ENCODE measurements at places on chromosomes 7 and 10. TPM values are rescaled to one million over a fixed set of nuclear protein-coding genes. Genes with fewer than 3 reads are reported as not detected.
A peak's percentile ranks its signal among the peaks of the same experiment; 100 is the strongest.

- no peaks in the 10 kb centered on the region for H3K4me1 ChIP-seq
- no peak overlapping the region for H3K4me3 ChIP-seq
- no peak overlapping the region for H3K27ac ChIP-seq
- no peaks in the 10 kb centered on the region for H3K27me3 ChIP-seq
- H3K36me3 ChIP-seq: no peaks in the 10 kb centered on the region
Observed at GRCh38 chr10:48844616-48845015, 95.0 kb downstream of the LRRC18 start.

DNA sequence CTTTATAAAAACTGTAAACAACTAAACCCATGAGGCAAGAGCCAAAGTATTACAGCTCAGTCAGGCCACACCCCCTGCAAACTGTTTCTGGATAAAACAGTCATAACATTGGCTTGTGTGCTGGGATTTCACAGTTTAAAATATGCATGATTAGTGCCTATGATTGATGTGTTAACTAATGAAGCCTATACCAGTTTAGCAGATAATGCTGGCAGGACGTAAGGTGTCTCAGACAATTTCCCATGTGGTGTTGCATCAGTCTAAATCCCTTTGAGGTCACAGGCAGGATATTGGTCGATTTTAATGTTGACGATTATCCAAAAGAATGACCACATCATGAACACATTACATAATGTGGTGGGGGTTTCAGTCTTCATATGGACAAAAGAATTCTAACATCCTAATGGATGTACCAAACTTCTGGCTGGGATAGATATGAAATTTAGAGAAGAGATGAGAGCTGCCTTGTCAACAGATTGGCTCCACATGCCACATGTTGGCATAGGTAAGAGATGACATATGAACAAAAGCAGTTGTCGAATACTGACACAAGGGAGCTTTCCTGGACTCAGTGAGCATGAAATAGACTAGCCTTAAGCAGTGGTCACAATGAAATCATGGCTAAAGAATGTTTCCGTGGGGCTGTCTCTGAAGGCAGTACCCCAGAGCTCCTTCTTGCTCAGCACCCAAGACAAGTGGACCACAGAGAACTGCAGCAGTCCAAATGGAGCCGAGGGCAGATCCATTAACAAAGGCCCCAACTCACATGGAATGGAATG, 445.6 kb downstream of the GFRA1 start:
- DNase-seq: no peak
- no peaks in the 10 kb centered on the region for H3K36me3 ChIP-seq
- no peaks in the 10 kb centered on the region for H3K4me1 ChIP-seq

GRCh38 chr10:76942628-76943416, 694.8 kb downstream of the KCNMA1 start:
- no peaks in the 10 kb centered on the region for H3K27me3 ChIP-seq
- H3K27ac ChIP-seq: no peak overlapping the region
- H3K36me3 ChIP-seq: no peaks in the 10 kb centered on the region
- no peak overlapping the region for H3K4me3 ChIP-seq
- no peak for DNase-seq

- peaks cover 35% of the 10 kb centered on the region for H3K27me3 ChIP-seq
- no peaks in the 10 kb centered on the region for H3K36me3 ChIP-seq
- no peak for DNase-seq
- peaks cover 6% of the 10 kb centered on the region for H3K4me1 ChIP-seq
- H3K4me3 ChIP-seq: no peak overlapping the region
- H3K27ac ChIP-seq: no peak overlapping the region
Observed at GRCh38 chr10:104641937-104642657, 1.0 kb downstream of the SORCS3 start.

GRCh38 chr10:33547976-33548375, 213.5 kb upstream of the NRP1 start:
- H3K27ac ChIP-seq: no peak overlapping the region
- no peaks in the 10 kb centered on the region for H3K36me3 ChIP-seq
- no peak for DNase-seq
- peaks cover 3% of the 10 kb centered on the region for H3K27me3 ChIP-seq
- H3K4me3 ChIP-seq: no peak overlapping the region

DNA sequence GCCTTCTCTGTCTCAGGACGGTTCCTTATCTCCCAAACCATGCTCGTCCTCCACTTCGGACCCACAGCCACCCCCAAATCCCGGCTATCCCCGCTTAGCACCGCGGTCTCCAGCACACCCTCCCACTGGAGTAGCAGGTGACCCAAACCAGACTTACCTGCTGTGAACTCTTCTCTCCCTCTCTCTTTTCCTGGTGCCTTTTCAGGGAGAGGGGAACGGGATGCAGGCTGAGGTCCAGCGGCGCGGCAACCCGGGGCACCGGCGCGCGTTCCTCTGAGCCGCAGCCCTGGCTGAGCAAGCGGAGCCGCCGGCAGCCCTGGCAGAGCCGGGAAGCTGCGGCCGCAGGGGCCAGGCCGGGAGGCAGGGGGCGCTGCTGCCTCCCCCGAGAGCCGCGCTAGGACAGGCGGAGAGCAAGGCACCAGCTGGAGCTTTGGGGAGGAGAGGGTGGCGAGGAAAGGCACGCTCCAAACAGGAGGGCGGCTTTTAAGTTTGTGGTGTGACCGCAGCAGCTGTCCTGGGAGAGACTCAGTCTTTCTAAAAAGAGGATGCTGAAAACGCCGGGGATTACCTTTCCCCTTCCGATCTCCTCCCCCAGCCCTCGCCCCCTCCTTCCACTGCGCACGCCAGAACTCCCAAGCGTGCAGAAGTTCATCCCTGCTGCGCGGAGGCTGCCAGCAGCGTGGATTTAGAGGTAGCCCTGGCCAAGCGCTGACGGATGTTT, at the start of gene SEMA3D:
SEMA3D (minus strand) TSS at position 536 of the 721 bp plus-strand sequence. CDS start 65,165 bp downstream, outside the sequence.
- DNase-seq: peak; percentile 66
- H3K4me3 ChIP-seq: peak within 1 kb of the TSS; percentile 46
- no peaks in the 10 kb centered on the region for H3K36me3 ChIP-seq
- no peaks in the 10 kb centered on the region for H3K4me1 ChIP-seq
- H3K27ac ChIP-seq: peak within 1 kb of the TSS; percentile 63

GRCh38 chr7:31763548-31763947, 76.5 kb downstream of the PPP1R17 start:
- no peaks in the 10 kb centered on the region for H3K36me3 ChIP-seq
- H3K27me3 ChIP-seq: no peaks in the 10 kb centered on the region
- H3K4me1 ChIP-seq: no peaks in the 10 kb centered on the region
- H3K4me3 ChIP-seq: no peak overlapping the region
- DNase-seq: no peak

DNA sequence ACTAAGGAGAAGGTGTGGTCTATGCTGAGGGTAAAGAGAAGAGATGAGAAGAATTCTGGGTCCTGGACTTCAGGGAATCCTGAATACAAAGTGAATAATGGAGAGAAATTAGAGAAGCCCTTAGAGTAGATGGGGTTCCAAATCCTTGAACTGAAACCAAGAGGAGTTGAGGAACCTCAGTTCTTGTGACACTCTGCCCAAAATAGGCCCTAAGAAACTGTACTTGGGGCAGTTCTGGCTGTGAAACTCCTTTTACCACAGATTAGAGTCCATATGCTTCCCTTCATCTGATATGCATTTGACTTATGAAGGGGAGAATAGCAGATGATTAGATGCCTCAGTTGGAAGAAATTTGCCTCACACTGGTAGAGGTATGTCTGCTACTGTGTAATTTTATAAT, 19.0 kb downstream of the TES start:
- peak overlapping the region; percentile 32 for H3K27ac ChIP-seq
- H3K27me3 ChIP-seq: no peaks in the 10 kb centered on the region
- H3K4me1 ChIP-seq: peaks cover 7% of the 10 kb centered on the region
- no peak overlapping the region for H3K4me3 ChIP-seq
- H3K36me3 ChIP-seq: no peaks in the 10 kb centered on the region
- no peak for DNase-seq

Gene FGL2
- polyA plus RNA-seq: 7.4 TPM

DNA sequence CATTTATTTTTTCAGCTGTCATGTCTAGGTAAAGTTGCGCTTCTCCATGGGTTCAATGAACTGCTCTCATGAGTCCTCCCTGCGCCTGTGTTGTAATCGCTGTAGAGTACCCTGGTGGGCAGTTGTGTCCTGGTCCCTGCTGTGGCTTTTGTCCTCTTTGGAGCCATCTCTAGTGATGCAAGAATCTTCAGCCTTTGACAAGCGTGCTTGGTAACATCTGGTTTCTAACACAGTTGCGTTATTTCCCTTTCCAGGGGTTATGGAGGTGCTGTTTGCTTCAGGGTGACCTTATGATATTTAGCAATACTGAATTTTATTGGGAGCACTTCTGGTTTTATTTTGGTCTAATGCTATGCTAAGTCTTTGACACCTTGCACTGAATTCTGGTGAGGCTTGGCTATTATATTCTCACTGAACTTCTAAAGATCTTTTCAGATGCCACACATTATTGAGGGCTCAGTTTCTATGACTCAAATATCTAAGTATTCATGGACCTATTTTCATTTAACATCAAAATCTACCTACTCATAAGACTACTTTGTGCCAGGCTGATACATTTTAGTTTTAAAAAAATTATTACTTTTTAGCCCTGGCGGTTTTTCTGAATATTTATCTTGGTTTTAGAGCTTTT, 88.6 kb downstream of the FANK1 start:
- no peak for DNase-seq
- no peaks in the 10 kb centered on the region for H3K27me3 ChIP-seq
- H3K4me1 ChIP-seq: no peaks in the 10 kb centered on the region
- no peak overlapping the region for H3K4me3 ChIP-seq

- no peak overlapping the region for H3K27ac ChIP-seq
- no peaks in the 10 kb centered on the region for H3K4me1 ChIP-seq
- DNase-seq: no peak
- H3K4me3 ChIP-seq: no peak overlapping the region
Observed at GRCh38 chr7:27239387-27240014, 3.1 kb upstream of the EVX1 start.

DNA sequence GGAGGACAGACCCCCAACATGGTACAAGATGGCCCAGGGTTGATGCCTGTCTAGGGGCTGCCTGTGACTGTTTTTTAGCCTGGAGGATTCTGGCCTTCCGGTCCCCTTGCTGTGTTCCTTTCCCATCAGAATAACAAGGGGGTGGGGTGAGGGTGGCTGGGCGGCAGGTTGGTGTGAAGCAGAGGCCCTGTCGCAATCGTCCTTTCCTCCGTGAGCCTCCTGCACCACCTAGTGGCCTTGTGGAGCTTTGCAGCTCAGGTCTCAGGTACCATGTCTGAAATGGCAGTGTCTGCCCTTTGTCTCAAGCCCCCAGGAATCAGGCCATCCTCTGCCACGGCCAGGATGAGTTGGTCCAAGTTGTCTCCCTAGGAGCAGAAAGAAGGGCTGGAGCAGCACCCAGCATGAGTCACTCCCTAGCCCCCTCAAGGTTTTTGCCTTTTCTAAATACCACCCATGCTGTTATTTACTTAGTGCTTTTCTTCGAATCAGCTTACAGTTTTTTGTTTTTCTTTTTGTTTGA, 24.2 kb downstream of the TACR2 start:
- H3K27ac ChIP-seq: no peak overlapping the region
- H3K4me1 ChIP-seq: no peaks in the 10 kb centered on the region

- peak overlapping the region; percentile 9 for H3K27ac ChIP-seq
- no peak for DNase-seq
- H3K27me3 ChIP-seq: peaks cover 79% of the 10 kb centered on the region
- H3K4me1 ChIP-seq: peaks cover 3% of the 10 kb centered on the region
Observed at GRCh38 chr7:27107391-27108381, 5.2 kb upstream of the HOXA2 start.

- H3K27me3 ChIP-seq: no peaks in the 10 kb centered on the region
- H3K27ac ChIP-seq: no peak overlapping the region
- H3K4me1 ChIP-seq: no peaks in the 10 kb centered on the region
- no peak for DNase-seq
- H3K4me3 ChIP-seq: no peak overlapping the region
Observed at GRCh38 chr10:71126432-71126831, 85.9 kb upstream of the UNC5B start.

GRCh38 chr10:119859420-119860258, 13.0 kb downstream of the MCMBP start:
- H3K36me3 ChIP-seq: peaks cover 2% of the 10 kb centered on the region
- DNase-seq: peak; percentile 44
- no peaks in the 10 kb centered on the region for H3K27me3 ChIP-seq

GRCh38 chr7:37511915-37512314, 63.3 kb upstream of the ELMO1 start:
- H3K4me3 ChIP-seq: no peak overlapping the region
- H3K27ac ChIP-seq: no peak overlapping the region
- H3K4me1 ChIP-seq: no peaks in the 10 kb centered on the region
- no peak for DNase-seq

GRCh38 chr10:48287417-48288391, 13.2 kb upstream of the FRMPD2 start:
- H3K4me3 ChIP-seq: no peak overlapping the region
- peaks cover 2% of the 10 kb centered on the region for H3K27me3 ChIP-seq
- peaks cover 4% of the 10 kb centered on the region for H3K4me1 ChIP-seq
- H3K36me3 ChIP-seq: no peaks in the 10 kb centered on the region
- H3K27ac ChIP-seq: no peak overlapping the region

Measured in small intestine (tissue), 16 donors.